Fibroblast of gingiva (primary cell): ENCODE measurements at places on chromosomes 2 and 18.

GRCh38 chr2:42927334-42928160, 135.2 kb upstream of the HAAO start:
- DNase-seq: no peak

DNA sequence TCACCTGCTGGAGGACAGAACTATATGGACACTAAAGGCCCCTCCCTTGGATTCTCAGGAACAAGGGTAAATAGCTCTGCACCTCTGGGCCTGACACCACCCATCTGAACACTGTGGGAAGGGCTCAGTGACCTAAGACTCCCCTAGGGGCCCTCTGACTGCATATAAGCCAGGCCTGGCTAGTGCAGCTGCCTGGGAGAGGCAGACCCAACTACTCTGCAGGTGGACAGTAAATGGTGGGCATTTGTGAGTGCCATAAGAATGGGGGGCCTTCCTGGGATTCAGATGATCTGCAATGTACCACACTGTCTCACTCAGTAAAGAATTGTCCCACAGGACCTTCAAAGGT, 11.2 kb upstream of the WIPF1 start:
- no peak for DNase-seq

DNA sequence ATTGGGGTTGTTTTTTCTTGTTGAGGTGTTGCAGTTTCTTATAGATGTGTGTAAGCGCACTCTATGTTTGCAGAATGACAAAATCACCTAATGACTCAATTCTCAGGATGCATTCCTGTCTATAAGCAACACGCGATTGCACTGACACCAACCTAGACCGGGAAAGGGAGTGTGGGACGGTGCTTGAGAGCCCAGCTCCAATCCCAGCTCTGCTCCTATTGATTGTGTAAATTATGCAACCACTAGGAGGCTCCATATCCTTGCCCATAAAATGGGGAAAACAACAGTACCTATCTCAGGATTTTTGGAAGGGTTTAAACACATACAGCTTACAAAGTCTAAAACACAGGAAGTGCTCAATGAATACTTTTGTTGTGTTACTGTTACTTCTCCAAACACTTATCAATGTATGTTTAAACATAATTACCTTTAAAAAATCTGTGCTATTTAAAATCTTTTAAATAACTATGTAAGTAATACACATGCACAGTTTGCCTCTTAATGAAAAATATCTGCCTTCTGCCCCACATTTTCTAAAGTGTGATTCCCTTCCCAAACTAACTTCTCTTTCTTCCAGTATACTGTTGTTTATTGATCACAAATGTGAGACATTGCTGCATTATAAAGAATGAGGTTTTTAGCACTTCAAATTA, 132.5 kb downstream of the SPHKAP start:
- DNase-seq: peak; percentile 39

DNA sequence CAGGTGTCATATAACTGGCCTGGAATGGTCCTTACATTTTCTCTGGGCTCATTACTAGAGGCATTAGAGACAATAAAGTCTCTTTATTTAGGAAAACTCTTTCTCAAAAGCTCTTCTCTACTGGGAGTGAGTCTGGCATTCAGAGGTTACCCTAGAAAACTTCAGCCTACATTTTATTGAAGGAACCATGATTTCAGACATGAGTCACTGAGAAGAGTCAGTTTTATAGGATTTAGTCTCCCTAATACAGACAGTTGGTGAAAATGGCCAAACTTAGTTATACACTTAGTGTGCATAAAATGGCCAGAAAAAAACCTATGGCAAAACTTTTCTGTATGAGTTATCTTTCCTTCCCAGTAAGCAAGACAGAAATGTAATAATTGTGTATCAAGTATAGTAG, 689.4 kb downstream of the ZEB2 start:
- no peak for DNase-seq

GRCh38 chr2:8458503-8459459, 223.1 kb upstream of the ID2 start:
- no peak for DNase-seq

DNA sequence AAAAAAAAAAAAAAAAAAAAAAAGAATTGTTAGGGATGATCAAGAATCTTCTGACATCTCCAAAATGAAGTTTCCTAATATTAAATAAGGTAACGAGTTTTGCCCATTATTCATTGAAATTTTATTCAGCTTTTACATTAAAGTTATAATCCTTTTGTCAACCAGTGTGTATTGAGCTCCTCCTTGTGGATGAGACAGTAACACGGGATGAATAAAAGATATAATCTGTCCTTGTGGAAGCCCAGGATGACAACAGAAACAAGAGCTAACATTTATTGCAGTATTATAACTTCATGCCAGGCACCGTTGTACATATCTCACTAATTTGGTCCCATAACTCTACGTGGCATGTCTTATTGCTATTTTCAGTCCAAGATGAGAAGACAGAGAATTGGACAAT, 33.4 kb upstream of the SERPINB7 start:
- peak; percentile 16 for DNase-seq

DNA sequence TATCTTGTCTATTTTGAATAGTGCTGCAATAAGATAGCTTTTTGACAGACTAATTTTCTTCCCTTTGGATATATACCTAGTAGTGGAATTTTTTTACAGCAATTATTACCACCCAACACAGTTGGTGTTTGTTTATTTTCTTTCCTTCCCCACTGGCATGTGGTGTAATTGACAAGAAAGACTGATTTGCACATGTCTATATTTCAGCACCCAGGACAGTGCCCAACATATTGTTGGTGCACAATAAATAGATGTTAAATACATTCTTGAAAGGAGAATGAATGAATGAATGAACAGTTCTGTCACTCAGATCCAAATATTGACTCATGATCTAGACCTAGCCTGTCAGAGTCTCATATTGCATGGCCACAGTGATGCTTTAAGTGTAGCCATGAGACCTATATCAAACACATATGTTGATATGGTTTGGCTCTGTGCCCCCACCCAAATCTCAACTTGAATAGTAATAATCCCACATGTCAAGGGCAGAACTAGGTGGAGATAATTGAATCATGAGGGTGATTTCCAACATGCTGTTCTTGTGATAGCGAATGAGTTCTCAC, 538.2 kb downstream of the NYAP2 start:
- no peak for DNase-seq

- no peak for DNase-seq
Measured at GRCh38 chr2:39778233-39778632, 825 bp downstream of the THUMPD2 start.

DNA sequence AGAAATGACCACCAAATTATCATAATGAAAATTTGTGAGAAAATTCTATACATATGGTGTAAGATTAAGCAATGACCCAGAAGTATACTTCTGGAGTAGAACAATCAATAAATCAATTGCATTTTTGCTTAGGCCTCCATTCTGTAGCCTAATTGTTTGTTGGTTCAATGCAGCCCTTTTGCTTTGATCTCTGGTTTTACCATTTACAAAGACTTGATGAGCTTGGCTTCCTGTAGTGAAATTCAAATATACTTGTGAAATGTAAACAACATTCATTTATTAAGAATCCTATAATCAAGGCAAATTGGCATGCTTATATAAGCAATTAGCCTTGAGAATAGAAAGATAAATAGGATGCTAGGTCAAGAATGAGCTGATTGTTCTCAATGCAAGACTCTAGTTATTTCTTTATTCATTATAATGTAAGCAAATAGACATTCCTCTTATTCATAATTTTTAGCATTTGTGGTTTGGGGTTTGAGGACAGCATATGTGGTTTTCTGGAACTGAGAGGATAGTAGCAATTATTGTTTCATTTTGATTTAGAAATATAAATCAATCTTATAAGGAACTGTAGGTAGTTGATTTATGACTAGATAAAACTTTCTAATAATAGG, 9.7 kb downstream of the FMNL2 start:
- DNase-seq: no peak

- no peak for DNase-seq
Measured at GRCh38 chr2:156305121-156305520, 27.4 kb downstream of the NR4A2 start.

GRCh38 chr2:219912491-219912921, 285.1 kb downstream of the SLC4A3 start:
- DNase-seq: peak; percentile 31

DNA sequence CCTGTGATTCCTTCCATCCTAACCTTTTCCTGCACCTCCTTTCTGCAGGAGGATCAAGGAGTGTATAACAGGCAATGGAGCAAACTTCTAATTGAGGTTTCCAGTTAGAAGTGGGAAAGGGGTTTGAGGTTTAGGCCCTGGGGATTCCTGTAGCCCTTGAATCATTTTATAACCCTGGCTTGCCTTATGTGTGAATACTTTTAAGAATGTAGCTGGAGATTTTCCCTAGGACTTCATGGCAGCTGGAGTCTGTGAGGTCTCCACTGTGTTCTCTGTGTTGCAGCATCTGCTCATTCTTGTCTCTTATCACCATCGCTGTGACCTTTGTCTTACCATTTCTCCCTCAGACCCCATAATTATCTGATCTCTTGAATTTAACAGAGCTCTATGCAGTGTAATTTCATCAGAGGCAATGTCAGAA, 370.2 kb upstream of the SLC14A2 start:
- DNase-seq: no peak

DNA sequence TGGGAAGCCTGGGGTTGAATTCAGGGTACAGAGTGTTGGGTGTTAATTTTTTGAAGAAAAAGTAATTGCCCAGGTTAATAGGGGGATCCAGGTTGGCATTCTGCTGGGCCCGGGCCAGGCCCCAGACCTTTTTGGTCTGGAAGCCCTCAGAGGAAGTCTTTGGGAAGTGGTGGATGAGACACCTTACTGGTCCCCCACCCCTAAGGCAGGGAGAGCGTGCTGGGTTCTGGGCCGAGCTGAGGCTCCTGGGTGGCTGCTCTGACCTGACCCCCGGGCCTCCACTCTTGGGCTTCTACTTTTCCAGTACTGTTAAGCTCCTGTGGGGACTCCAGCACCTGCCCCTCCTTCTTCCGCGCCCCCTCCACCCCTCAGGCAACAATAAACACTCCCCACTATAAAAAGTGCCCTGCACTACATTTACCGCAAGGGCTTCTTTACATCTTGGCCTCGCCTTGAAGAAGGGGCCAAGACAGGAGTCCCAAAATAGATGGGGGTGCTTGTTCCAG, 753 bp upstream of the HOXD3 start:
- DNase-seq: no peak

- DNase-seq: no peak
Measured at GRCh38 chr2:49490710-49491109, 336.4 kb upstream of the FSHR start.

- DNase-seq: no peak
Measured at GRCh38 chr18:12154361-12154760, 60.7 kb downstream of the ANKRD62 start.

GRCh38 chr18:76741346-76741745, 81.0 kb upstream of the ZNF236 start:
- DNase-seq: no peak

DNA sequence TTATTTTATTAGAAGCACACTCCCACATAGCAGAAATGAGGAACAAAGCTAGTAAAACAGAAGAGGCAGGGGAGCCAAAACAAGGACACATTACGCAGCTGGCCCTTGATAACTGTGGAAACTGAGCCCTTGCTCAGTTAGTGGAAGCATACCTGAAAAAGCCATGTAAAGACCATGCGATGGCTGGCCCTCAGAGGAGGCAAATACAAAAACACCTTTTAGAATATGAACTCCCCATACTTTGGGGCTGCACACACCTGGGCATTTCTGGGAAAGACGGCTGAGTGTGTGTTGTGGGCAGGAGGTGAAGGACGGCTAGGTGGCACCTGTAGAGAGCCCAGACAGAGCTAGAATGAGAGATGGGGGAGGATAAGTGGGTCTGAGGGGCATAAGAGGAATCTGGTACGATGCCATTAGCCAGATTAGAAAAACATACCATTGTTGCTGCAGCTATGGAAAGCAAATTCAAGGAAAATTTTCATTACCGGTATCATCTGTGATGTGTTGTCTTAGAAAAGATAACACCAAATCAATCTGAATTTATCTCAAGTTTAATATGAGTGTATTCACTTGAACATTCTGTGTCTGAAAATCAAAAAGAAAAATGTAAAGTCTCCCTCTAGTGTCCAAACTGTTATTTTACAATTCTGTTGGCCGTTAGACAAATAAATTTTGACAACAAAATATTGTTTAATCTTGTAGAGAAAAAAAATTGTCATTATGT, 45.2 kb upstream of the SULT1C3 start:
- DNase-seq: no peak

- peak; percentile 94 for DNase-seq
Measured at GRCh38 chr2:44549099-44549471, 187.3 kb downstream of the CAMKMT start.

DNA sequence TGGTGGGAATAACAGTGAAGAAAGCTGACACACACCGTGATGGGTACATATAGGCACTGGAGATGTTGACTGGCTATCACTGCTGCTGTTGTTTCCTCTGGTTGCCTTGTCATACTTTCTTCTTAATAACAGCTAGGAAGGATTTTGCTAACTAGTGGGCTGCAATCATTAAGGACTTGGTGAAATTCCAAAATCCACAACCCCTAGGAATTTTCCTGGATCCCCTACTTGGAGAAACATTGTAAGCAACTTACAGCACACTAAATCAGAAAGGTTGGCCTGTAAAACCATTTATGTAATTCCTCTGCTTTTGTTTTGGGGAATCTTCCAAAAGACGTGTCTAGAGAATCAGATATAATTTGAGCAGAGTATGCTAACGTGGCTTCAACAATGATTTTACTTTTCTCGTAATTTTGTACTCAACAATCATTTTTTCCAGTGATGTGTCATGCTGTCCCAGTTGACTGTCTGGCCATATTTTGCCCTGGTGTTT, 8.0 kb upstream of the COL3A1 start:
- peak; percentile 9 for DNase-seq

DNA sequence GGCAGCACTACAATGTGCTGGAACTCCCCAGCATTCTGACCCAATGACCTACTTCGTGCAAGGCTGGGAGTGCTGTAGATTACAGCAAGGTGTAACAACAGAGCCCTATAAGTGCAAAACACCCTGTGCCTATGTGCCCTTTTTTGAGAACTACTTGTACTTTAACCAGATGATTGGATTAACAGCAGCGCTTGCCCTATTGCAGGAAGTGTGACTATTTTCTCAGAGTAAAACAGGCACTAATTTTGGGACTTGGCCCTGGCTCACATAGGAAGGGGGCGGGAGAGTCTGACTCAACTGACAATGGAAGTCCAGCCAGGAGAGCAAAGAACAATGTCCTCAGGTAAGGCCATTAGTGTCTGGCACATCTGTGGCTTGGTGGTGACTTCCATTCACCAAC, 35.6 kb upstream of the RNF125 start:
- no peak for DNase-seq

- DNase-seq: no peak
Measured at GRCh38 chr2:128832946-128833663, 514.4 kb upstream of the HS6ST1 start.
